Tibial nerve (tissue), 4 donors: ENCODE measurements at places on chromosomes 5 and 9.

DNA sequence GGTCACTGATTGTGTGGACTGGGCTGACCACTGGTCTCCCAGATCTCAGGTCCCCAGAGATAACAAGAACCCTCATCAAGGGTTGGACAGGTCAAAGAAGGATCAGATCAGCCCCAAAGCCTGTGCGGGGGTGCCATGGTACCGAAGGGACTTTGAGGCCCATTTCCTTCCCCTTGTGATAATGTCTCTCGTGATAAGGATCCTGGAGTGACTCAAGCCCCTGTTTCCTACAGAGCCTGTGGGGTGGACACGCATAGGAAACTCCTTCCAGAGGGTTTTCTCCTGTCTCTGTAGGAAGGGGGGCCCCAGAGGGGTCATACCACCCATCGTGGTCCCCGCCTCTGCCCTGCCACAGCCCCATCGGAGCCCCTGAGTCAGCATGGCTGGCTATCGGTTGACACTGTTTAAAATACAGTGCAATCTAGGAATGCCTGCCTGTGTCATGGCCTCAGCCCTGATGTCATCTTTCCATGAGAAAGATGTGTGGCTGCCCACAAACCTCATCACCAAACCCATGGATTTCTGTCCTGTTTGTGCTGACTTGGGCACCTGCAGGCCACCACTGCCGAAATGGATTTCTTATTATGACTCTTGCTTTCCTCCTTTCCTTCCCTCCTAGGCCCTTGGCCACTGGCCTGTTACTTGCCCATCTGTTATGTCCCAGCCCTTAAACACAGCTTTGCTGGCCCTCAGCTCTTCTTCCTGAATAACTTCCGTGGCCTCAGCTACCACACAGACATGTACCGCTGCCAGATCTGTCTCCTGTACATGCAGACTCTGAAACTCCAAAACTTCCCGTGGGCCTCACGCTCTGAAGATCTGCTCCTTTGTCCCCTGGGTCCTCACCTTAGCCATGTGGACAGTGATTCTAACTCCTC lies 2.9 kb upstream of the CSF2 start:
- no peak for DNase-seq

GRCh38 chr9:88605512-88606362 lies 70.8 kb downstream of the NXNL2 start:
- DNase-seq = no peak

GRCh38 chr9:70883056-70883455 lies 238.4 kb downstream of the TRPM3 start:
- no peak for DNase-seq

DNA sequence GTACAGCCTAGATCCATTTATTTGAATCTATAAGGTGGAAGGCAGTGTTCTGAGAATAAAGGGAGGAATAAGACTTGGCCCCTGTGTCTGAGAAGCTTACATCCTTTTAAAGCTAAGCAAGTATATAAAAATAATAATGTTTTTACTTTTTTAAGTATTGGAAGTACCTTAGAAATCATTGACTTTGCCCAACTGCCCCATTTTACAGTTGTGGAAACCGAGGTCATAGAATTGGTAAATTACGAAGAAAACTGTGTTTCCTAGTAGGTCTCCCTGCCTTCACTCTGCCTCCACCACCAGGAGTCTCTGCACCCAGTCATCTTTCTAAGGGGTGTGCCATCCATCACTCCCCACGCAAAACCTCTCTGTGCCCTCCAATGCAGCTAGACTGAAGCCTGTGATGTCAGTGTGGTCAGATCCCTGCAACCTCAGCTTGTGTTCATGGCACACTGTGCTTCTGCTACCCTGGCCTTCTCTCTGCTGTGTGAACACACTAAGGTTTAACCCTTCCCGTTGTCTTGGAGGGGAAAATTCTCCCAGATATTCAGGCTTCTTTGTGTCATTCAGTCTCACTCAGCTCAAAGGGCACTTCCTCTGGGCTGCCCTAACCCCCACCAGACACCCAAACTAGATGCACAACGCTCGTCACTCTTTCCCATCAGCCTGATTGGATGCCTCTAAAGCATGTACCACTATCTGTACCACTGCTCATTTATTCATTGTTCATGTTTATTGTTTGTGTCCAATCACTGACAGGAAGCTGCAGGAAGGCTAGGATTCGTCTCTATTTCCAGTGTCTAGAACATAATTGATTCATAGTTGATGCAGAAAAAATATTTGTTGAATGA lies 18.2 kb downstream of the ADRB2 start:
- DNase-seq = no peak

- no peak for DNase-seq
Observed at GRCh38 chr5:65359981-65360380, 121.7 kb downstream of the ADAMTS6 start.

DNA sequence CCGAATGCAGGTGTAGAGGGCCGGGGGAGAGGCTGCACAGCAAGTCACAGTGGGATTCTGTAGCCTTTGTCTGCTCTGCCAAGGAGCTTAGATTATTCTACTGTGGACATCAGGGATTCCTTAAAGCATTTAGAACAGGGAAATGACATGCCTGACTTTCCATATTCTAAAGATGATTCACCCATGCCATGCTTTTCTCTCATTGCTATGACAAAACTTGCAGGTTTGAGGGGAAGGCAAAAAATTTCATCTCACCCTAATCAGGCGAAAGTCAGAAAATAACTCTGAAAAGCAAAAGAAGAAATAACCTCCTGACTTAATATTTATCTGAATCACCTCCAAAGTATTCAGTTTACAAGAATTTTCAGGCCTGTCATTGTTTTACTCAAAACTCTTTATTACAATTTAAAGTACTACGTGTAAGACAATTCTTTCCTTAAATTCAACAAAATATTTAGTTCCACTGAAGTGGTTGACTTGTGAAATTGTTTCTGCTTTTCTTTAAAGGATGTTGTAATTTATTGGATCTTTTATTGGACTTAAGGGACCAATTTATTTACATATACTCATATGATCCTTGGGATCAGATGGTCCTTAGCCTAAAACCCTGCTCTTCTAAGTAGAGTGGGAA lies 30.0 kb upstream of the GAS1 start:
- DNase-seq = no peak

DNA sequence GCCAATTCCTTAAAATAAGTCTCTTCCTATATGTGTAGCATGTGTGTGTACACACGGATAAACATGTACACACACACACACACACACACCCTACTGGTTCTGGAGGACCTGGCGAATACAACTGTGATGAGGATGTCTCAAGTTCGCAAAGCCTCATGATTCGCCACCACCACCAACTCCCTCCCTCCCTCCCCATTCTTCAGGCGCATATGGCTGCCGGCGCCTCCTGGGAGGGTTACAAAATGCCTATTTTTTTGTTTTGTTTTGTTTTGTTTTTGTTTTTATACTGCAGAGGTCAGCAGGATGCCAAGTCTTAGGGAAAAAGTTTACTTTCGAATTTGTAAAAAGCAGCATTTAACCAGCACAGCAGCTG lies 88.0 kb downstream of the DAP start:
- DNase-seq = no peak

DNA sequence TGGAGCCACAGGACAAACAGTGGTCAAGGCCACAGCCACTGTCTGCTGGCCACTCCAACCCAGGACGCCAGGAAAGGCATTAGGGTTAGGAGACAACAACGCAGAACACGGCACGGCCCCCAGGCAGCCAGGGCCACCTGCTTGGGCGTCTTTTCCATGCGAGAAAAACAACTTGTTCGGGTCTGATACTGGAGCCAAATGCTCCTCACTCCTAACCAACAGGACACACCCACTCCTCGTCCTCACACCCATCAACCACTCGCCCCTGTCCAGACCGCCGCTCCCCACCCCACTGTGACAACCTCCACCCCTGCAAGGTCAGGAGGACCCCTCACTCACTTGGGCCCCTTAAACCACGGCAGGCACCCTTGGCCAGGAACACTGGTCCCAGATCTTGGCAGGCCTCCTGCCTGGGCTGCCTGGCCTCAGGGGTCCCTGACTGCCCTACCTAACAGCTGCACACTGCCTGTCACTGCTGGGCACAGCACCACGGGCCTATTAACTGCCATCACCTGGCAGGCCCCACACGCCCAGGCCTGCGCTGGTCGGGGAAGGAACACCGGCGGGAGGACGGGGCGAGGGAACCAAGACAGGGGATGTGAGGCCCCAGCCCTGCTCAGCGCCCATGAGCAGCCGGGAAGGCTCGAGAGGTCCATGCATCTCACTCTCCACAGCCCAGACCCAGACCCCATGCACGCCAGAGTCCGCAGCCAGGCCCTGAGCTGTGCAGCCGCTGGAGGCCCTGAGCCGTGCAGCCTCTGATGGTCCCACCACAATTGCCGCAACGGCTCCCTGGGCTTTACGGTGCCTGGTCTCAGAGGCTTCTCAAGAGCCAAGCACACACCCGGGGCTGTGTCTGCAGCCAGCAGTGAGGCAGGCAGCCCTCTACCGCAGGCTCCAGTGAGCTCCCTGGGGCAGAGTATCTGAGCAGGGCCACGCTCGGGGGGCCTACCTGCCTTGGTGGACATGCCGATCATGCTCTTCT lies 13.8 kb downstream of the CLPTM1L start:
- DNase-seq = no peak

GRCh38 chr5:178288401-178289368 lies 56.1 kb upstream of the PHYKPL start:
- no peak for DNase-seq

DNA sequence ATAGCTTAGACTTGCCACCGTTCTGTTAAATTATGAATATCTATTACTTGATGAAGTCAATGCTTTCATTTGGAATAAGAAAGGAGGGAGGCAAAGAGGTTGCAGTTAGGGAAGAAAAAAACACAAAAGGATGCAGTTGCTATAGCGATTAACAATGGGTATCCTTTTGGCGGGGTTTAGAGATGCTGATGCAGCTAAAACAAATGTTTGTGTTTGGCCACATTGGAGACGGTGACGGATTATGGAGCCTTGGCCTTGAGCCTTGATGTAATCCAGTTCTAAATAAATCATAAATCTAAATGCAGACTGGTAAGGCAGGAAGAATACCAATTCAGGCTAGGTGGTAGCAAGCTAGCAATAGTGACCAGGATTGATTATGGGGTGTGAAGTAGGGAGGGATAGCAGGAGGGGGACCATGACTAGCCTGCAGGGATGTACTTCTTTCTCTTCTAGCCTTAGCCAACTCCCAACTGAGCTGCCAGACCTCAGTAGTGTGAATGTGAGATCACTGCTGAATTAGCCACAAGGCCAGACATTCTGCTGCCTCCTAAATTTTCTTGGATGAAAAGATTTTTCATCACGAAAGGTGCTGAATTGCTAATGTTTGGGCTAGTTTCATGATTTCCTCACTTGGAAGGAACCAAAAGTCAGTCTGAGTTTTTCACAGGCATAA lies 160.3 kb downstream of the TLR4 start:
- DNase-seq = no peak

DNA sequence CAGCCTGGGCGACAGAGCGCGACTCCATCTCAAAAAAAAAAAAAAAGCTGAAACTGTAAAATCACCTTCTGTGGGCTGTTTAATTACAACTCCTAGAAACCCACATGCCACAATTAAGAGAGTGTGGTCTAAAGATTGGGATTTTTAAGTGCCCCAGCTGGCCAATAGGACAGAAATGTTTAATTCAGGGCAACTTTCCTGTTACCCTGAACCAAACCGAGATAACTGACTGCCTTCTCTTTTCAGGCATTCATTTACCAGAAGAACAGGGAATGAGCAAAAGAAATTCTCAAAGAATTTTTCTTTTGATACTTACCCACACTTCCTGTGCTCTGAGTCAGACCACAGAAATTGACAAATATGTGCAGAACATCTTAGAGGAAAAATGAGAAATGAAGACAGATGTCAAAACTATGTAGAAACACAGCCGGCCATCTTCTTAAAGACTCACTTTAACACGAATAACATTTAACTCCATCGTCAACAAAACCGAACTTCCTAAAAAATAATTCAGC lies 221.3 kb upstream of the DAPK1 start:
- no peak for DNase-seq

DNA sequence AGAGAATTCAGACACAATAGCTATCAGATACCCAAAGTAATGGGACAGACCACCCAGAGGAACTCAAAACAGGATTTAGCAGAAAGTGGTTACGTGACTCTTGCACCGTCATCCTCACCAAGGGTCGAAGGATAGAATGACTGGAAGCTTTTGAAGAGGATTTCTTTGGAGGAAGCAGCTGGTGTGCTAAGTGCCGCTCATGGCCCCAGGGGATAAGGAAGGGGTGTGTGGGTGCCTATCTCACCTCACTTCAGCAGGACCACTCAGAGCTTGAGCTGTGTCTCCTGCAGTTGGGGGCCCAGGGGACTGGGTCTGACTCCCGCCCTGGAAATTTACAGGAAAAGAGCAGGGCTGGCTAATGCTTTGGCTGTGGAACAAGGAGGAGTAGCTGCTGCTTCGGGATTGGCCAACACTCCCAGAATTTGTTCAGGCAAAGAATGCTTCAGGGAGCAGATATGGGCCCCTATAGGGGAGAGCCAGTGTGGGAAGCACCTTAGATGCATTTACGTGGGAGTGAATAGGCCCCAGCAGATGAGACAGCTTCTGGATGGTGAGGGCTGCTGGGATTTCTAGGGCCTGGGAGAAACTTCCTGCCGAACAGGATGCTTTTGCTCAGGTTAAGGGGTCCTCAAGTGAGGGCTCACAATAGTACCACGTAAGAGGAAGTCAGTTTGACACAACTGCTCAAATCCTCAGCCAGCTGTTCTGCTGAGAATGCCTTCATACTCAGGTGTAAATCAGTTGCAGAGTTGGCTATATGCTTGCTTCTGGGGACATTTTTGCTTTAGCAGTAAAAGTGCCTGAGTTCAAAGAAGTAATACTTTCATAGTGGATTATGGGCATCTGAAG lies 29.1 kb upstream of the TOMM5 start:
- DNase-seq = no peak

DNA sequence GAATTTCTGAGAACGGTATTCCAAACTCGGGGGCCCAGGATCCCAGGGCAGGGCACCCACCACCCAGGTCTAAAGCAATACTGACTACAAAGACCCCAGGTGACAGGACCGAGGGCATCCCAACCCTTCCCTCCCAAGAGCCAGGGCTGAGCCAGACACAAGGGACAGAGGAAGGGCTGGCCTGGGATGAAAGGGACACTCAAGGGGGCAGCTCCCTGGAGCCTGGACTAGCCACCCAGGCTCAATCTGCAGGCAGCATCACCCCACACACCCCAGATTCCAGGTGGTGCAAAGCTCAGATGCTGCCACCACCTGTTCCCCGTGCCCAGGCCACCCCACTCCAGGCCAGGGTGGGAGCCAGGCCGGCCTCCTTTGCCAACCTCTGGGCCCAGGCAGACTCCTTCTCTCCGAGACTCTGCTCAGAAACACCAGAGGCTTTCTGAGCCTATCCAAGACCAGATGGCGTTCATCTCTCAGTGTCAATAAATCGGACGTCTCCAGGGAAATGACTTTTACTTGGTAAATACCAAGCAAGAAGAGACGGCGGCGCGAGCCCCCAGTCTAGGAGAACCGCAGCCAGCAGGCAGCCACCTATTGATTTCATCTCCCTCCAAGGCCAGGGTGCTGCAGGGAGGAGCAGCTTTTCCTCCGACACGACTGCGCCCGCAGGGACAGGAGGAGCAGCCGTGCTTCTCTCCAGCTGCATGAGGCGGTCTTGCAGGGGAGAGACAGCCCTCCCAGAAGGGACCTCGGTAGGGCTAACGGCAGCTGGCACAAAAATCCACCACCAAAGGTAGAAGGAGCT lies 94.1 kb upstream of the ADAMTS2 start:
- no peak for DNase-seq
